Nephron progenitor cell (in vitro differentiated cells): ENCODE measurements at places on chromosomes 12 and 14.

DNA sequence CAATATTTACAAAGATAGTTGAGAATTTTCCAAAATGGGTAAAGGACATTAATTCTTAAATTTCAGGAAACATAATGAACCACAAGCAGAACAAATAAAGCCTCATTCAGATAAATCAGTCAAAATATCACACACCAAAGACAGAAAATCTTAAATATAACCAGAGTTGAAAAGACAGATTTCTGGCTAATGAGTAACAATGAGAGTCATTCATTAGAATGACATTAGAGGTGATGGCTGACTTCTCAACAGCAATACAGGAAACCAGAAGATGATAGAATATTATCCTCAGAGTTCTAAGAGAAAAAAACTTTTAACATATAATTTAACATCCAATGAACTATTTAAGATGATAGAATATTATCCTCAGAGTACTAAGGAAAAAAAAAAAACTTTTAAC lies 124.2 kb downstream of the DENND5B start:
- no peak for DNase-seq

- no peak for DNase-seq
Observed at GRCh38 chr12:132488127-132489077, 1.5 kb upstream of the FBRSL1 start.

DNA sequence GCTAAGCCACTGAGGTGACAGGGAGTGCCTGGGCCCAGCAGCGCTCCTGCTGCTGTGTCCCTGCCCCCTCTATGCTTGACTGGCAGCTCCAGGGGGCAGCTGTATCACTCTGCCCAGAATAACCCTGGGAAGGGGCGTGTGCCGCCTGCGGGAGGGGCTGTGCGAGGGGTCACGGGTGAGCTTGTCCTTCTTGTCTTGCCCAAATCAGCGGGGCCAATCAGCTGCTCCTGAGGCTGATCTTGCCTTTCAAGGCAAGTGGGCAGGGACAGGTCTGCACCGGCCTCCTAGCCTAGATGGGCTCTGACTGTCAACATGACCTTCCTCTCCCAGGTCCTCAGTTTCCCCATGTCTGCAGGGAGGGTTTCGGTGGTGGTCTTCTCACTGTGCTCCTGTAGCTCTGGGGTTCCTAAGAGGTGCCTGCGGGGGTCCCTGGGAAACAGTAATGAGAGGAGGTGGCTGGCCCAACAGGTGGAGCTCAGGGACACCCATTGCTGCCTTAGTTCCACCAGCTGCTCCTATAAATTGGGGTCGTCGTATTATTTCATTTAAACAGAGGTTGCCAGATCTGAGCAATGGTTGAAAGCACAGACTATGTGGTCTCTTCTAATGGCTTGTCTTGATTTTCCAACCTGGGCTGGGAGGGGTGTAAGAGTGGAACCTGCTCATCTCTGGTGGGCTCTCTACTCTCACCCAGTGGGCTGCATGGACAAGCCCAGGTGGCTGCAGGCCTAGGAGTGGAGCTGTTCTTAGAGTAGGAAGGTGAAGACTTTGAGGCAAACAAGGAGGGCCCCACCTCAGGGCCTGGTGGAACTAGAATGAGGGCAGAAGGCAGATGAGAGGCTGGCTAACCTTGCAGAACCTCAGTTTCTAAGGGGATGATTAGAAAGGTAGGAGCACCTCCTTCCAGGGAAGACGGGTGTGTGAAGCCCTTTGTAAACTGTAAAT lies 11.7 kb downstream of the RTL1 start:
- no peak for DNase-seq

GRCh38 chr14:94451091-94451771 lies 1.4 kb downstream of the SERPINA11 start:
- no peak for DNase-seq

- no peak for DNase-seq
Observed at GRCh38 chr14:72518809-72519377, 375.0 kb downstream of the DPF3 start.

- DNase-seq, result no peak
Observed at GRCh38 chr12:97048421-97049035, 141.5 kb downstream of the NEDD1 start.

DNA sequence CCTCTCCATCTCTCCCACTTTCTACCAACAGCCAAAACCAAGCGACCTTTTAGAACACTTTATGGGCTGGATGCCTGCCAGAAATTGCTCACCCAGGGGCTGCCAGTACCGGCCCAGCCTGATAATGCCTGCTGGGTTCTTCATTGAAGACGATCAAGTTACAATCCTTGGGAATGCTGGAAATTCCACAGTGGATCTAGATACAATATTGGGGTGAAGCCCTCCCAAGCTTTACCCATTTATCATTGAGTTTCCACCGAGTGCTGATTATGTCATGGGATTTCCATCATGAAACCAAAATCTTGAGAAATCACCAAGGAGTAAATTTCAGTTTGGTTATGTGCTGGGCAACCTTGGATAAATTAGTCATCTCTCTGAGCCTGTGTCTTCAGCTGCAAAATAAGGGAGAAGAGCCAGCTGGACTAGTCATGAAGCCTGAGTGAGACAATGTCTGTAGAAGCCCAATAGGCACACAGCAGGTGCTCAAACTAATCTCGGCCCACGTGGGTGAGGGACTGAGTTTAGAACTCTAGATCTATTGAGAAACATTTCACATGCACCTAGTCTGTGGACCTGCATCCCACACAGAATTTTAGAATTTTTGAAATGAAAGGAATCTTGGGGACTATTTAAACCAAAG lies 75.5 kb upstream of the CLMN start:
- DNase-seq, result no peak

DNA sequence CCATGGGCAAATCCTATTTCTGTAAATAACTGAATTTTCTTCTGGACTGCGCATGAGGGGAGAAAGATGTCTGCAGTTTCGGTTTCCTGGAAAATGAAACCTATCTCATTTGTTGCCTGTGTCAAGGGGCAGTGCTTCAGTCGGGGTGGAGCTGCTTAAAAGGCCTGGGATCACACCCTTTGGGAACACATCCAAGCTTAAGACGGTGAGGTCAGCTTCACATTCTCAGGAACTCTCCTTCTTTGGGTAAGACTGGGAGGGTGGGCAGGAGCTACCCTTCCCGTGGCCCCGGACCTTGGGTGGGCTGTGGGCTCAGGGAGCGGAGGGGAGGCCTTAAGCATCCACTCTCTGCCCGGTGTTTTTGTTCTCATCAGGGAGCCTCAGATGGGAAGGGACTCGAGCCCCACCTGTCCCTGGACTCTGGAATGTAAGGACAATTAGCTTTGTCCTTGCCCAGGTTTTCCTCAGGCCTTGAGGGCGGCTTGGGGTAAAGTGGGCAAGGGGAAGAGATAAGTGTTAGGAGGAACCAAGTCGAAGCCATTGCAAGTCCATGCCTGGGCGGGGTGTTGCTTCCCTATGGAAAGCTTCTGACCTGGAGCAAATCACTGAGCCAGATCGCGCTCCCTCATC lies at the start of gene IFI27:
TSS of gene IFI27 (plus strand) at position 185 of the 630 bp plus-strand sequence.
- DNase-seq, result no peak

DNA sequence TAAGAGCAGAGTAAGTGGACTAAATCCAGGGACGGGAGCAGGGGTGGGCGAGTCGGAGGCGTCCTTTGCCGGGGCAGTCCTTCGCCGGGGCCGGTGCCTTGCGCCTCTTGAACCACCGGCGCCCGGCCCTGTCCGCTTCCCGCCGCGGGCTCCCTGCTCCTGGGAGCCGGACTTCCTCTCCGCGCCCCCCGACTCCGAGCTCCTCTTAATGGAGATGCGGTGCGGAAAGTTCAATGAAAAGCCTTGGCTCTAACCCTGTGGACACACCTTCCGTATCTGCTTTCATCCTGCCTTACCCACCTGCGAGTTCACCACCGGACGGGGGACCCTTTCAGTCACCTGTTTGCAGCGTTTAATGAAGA lies 412 bp downstream of the FGFR1OP2 start:
- peak; percentile 71 for DNase-seq

DNA sequence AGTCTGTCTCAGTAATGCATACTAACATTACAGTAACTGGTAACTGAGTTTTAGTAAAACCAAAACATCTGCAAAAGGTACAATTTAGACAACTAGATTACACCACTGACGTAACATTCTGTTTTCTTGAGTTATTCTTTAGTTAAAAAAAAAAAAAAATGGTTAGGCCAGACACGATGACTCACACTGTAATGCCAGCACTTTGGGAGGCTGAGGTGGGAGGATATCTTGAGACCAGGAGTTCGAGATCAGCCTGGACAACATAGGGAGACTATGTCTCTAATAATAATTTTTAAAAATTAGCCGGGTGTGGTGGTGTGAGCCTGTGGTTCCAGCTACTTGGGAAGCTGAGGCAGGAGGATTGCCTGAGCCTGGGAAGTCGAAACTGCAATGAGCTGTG lies 34.1 kb downstream of the AP5M1 start:
- no peak for DNase-seq

GRCh38 chr12:83172866-83173649 lies 486.4 kb downstream of the TMTC2 start:
- no peak for DNase-seq

- no peak for DNase-seq
Observed at GRCh38 chr14:55581342-55581771, 1.4 kb downstream of the KTN1 start.

- no peak for DNase-seq
Observed at GRCh38 chr14:34180869-34181268, 230.0 kb upstream of the EGLN3 start.

DNA sequence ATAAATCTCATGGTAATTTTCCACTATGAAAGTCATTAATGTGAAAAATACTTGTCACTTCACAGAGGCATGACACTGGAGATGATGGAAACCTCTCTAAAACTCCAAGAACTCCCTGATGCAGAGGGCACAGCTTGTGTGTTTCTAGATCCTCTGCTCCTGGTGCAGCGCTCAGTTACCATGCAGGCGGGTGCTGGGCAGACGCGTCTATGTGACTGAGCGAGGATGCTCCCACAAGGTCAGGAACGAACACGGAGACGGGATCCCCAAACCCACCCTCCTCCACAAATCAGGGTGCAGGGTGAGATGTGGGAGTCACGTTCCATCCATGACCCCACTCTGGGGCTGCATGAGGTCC lies 81.5 kb downstream of the CCDC88C start:
- no peak for DNase-seq
